ENCODE measurements at places on chromosomes 5 and 9.

DNA sequence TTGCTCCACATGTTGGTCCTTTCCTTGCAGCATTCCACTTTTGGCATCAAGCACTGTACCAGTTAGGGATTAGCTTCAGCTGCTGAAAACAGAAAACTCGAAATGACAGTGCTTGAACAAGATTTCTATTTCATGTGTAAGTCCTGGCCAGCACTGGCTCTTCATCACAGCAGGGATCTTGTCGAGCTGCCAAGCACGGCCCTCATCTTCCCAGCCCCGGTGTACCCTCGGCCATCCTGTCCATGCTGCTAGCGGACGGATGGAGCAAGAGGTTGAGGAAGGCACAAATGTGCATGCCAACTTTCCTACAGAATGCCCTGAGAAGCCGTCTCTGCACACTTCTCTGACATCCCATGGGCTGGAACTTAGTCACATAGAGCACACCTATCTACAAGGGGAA is 130.6 kb downstream of the TENT4A start:
- DNase-seq, result no peak

DNA sequence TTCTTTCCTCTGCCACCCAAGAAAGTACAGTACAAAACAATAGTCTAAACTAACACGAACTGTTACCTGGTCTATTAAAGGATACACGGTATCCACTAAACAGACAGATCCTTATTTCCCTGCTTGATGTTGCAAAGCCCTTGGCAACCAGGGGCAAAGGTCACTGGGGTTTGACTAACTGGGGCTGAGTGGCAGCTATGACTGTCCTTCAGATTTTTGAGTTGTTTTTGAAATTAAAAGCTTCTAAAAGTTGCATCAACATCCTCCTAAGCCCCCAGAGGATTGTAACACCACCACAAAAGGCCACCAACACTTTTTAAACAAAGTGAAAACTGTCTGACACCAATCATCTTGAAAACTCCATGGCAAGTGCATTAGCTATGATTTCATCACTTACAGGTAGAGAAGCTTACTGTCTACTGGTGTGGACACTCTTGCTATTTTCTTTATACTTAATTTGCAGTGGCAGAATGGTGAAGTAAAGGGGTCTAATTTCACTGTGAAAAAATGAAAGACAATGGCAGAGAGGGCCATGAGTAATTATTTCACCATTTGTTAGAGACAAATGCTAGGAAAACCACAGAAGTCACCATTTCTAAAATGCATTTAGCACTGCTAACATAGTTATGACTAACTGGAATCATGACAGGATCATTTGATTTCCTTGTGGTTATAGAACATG is 292.4 kb downstream of the EFNA5 start:
- DNase-seq, result no peak

DNA sequence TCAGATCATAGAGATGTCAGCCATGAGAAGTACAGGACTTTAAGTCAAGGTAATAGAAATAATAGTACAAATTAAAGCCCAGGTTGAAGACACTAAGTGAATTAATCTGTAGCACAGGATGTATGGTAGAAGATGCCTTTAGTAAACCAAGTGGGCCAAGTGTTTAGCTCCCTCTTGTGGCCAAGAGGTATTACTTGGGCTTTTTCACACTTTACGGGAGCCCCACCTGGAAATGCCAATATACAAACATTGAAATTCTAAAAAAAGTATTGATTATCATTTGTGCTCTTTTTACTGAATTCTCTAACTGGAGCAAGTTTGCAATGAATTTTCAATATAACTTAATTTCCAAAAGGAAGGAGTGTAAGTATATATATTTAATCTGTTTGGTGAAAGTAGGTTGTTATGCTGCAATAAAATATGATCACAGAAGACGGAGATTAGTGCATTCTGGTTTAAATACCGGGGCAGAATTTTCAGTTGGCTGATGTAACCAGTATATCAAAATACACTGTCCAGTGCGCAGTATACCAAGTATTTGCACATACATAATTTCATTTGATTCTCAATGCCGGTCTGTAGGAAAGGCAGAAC is 84.7 kb downstream of the PARP8 start:
- DNase-seq, result no peak

DNA sequence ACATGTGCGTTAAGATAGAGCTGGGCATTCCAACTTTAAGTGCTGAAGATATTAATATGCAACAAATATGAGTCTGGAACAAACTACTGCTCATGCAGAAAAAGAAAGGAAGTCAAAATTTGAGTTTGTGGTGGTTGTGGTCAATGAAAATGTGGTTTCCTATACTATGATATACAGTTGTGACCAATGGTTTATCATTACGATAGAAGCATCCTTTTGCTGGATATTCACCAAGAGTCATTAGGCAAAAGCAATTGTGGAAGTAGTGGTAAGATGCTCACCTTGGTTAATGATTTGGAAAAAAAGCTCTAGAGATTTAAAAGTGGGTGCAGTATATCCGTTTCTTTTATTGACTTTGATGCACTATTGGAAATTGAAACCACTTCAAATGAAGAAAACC is 1007.0 kb downstream of the NR2F1-AS1 start:
- no peak for DNase-seq

DNA sequence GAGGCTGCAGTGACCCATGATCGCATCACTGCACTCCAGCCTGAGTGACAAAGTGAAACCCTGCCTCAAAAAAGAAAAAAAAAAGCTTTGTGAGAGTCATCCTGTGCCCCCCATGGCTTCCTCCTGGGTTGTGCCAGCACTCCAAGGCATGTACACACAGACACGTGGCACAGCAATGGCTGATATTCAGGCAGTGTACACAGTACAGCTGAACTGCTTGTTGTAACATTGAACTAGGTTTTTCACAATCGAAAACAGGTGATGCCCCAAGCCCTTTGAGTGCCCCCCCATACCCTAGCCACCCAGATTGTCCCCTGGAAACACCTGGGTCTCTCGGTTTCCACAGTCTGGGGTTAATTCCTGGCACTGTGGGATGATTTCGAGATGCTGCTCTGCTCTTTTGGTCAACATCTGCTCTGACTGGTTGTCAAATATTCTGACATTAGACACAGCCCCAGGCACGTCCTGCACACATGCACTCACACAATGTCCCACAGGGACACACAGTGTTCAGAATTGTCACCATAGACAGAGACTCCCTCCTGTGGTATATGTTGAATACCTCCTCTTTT is 9.2 kb downstream of the SPINK4 start:
- no peak for DNase-seq

DNA sequence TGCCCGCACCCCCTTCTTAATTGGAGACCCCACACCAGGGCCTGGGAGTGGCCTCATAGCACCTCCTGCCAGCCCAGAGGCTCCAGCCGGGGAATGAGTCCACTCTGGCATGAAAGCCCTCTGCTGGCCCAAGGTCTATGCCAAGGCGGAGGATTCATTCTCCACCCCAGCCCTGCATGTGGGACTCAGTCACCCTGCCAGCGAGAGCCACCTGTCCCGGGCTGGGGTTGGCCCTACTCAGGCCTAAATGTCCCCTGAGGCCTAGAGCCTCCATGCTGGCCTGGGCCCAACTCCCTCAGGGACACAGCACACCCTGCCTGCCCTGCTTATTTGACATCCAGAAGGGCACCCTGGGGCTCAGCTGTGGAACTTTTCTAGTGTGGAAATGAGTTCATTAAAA is 1.0 kb upstream of the RAPGEF1 start:
- no peak for DNase-seq

GRCh38 chr5:135814316-135814715 is 20.1 kb upstream of the SLC25A48 start:
- no peak for DNase-seq

GRCh38 chr5:24923400-24923799 is 278.6 kb upstream of the CDH10 start:
- DNase-seq, result no peak

GRCh38 chr9:18728642-18729041 is 254.7 kb downstream of the ADAMTSL1 start:
- DNase-seq, result no peak

All from stimulated activated CD8-positive, alpha-beta memory T cell treated with anti-CD3 and anti-CD28 coated beads, Interleukin-12 subunit alpha, Interleukin-12 subunit beta, amount 100 ng/mL, for 4 hours (primary cell).